A549 treated with RU486 at 1 μM for 4 hours (cell line): ENCODE measurements at places on chromosomes 5 and 9. TPM values are rescaled to one million over a fixed set of nuclear protein-coding genes. Genes with fewer than 3 reads are reported as not detected.

The FSTL4 gene
- total RNA-seq, result 1.9 to 4.8 TPM (median 3.5 TPM) in 5 replicates

The C9orf50 gene
- 0.14 TPM in 1 of 5 replicates, not detected in the others for total RNA-seq

The SLC22A4 gene
- total RNA-seq, result 3.9 to 5.1 TPM (median 4.8 TPM) in 5 replicates

The SLC45A2 gene
- not detected in 5 replicates for total RNA-seq

The NUTM2F gene
- total RNA-seq, result not detected in 5 replicates

The SV2C gene
- total RNA-seq, result 0.02 TPM in 1 of 5 replicates, not detected in the others

The BICD2 gene
- 23.4 to 35.0 TPM (median 33.8 TPM) in 5 replicates for total RNA-seq

The C9orf153 gene
- 0.23 to 0.43 TPM in 2 of 5 replicates, not detected in the others for total RNA-seq

The ANKRD55 gene
- total RNA-seq, result not detected in 5 replicates

The PCDHA9 gene
- 0.04 TPM in 1 of 5 replicates, not detected in the others for total RNA-seq

The ANKRD18A gene
- total RNA-seq, result 4.9 to 11.4 TPM (median 10.5 TPM) in 5 replicates
